ENCODE measurements at places on chromosomes 16 and 17. TPM values are rescaled to one million over a fixed set of nuclear protein-coding genes. Genes with fewer than 3 reads are reported as not detected.

GRCh38 chr17:49987681-49988441 is 7.2 kb downstream of the DLX3 start:
- DNase-seq, result no peak

GRCh38 chr16:17105239-17105797 is 365.4 kb downstream of the XYLT1 start:
- DNase-seq, result no peak

GNAO1 gene
- total RNA-seq, result 250 TPM

- DNase-seq, result no peak
These were observed 42.8 kb downstream of the PRAC1 start for GRCh38 chr17:48679385-48680096.

DCUN1D3 gene
- total RNA-seq, result 15.3 TPM

DNA sequence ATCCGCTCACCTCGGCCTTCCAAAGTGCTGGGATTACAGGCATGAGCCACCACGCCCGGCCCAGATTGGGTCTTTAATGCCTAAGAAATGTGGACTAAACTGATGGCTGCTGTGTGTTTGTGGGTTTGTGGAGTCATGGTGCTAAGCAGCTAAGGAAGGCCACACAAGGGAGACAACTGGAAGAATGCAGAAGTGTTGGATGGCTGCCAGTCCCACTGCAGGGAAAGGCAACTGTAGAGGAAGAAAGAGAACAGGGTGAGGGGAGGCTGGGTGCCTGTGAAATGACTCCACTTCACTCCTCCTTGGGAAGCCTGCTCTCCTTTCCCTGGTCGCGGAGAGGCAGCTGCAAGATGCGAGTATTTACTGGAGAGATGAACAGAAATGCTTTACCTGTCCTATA is 23.5 kb upstream of the SIAH1 start:
- DNase-seq, result no peak

AIPL1 gene
- 0.76 TPM for total RNA-seq

SMARCD2 gene
- 84.5 TPM for total RNA-seq

DNA sequence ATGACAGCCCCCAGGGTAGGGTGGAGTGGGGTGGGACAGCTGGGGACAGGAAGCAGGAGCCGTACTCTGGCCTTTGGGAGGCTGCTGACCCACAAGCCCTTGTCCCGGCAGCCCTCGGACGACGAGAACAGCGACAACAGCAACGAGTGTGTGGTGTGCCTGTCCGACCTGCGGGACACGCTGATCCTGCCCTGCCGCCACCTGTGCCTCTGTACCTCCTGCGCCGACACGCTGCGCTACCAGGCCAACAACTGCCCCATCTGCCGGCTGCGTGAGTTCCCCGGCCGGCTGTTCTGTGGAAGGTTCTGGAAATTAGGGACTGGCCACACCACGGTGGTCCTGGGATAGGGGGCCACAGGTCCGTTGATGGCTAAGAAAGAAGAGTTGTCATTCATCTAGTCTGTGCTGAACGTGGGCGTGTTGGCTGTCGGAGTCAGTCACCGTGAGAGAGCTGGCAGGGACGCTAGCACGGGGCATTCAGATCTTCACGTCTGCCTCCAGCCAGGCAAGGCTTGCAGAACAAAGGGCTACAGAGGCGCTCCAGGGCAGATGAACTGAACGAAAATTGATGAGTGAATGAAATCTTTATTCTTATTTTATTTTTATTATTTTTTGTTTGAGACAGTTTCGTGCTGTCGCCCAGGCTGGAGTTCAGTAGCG is 19.8 kb upstream of the NUDT16L1 start:
- DNase-seq, result no peak

- DNase-seq, result no peak
These were observed 97.5 kb downstream of the CACNG3 start for GRCh38 chr16:24353622-24354021.

Data from glutamatergic neuron (in vitro differentiated cells).